ENCODE measurements at places on chromosomes 16 and 17.

DNA sequence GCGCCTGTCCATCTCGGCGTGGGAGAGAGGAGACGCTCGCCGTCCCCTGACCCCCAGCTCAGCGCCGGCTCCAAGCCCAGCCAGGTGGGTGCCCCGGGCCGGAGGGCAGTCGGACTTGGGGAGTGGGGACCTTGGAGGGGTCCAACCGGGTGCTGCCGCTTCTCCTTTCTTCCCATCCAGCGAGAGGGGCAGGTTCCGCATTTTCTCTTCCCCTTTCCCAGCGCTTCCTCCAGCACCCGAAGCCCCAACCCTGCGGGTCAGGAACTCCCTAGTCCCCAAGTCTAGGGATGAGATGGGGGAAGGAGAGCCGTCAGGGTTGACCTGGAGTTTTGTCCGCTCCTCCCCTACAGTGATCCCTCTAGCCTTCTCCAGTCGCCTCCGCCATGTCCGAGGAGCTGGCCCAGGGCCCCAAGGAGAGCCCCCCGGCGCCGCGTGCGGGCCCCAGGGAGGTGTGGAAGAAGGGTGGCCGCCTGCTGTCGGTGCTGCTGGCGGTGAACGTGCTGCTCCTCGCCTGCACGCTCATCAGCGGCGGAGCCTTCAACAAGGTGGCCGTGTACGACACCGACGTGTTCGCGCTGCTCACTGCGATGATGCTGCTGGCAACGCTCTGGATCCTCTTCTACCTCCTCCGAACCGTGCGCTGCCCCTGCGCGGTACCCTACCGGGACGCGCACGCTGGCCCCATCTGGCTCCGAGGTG is at the start of gene OTOP2:
Gene OTOP2, plus strand, starts transcription at position 24 of the 699 bp plus-strand sequence. Its CDS starts 360 bp downstream, at position 384.
- no peak for DNase-seq

- DNase-seq = no peak
Measured at GRCh38 chr17:77111934-77112296, 28.9 kb upstream of the SEC14L1 start.

- no peak for DNase-seq
Measured at GRCh38 chr16:16945207-16945606, 525.6 kb downstream of the XYLT1 start.

GRCh38 chr16:65376601-65377000 is 254.7 kb upstream of the CDH11 start:
- no peak for DNase-seq

GRCh38 chr17:79046197-79046915 is 22.4 kb downstream of the C1QTNF1 start:
- DNase-seq = no peak

DNA sequence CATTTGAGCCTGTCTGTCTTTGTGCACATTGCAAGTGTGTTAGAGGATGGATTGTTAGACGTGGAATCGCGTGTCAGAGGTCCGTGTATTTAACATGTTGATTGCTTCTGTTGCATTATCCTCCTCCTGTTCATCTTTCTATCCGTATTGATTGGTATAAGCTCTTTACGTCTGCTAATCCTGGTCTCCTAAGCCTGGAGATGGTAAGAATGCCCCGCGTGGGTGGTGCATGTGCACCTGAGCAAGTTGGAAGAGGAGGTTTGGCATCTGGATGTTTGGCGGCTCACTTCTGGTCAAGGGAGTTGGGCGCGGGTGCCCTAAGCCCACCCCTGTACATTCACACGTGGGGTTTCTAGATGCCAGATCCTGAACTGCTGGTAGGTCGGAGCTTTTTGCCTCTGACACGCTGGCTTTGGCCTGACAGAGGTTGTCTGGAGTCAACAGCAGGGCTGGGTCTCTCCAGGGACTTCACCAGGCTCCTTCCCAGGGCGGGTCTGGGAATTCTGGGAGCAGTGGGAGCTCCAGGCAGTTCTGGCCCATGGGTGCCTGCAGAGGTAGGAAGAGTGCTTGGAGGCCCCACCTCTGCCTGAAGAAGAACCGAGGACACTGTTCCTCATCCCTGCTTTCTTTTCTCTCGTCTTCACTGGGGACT is 107.3 kb downstream of the OR1D5 start:
- DNase-seq = no peak

GRCh38 chr16:61323456-61323855 is 712.8 kb downstream of the CDH8 start:
- DNase-seq = no peak

DNA sequence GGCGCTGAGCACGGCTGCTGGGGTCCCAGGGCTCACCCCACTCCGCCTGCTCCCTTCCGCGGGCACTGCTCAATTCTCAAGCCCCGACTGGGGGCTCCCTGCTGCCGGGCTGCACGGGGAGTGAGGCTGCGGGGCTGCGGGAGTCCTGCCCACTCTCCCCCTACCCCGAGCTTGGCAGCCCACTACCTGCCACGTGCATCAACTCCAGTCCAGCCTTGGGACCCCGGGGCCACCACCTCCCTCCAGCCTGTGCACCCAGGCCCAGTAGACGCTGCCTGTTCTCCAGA is 43.3 kb upstream of the SSTR5 start:
- no peak for DNase-seq

- peak; percentile 82 for DNase-seq
Measured at GRCh38 chr17:10697092-10698081, at the start of the genes ADPRM and SCO1. Gene ADPRM (plus strand): TSS chr17:10697594. CDS start chr17:10704927, 7,333 bp downstream. Gene SCO1 (minus strand): TSS chr17:10697533. CDS start chr17:10697507, 26 bp downstream.

GRCh38 chr16:11734025-11734652 is 8.5 kb downstream of the TXNDC11 start:
- DNase-seq = no peak

GRCh38 chr17:73315471-73315870 is 3.7 kb upstream of the CDC42EP4 start:
- DNase-seq = no peak

- no peak for DNase-seq
Measured at GRCh38 chr17:74393346-74393942, 26.1 kb downstream of the GPR142 start.

DNA sequence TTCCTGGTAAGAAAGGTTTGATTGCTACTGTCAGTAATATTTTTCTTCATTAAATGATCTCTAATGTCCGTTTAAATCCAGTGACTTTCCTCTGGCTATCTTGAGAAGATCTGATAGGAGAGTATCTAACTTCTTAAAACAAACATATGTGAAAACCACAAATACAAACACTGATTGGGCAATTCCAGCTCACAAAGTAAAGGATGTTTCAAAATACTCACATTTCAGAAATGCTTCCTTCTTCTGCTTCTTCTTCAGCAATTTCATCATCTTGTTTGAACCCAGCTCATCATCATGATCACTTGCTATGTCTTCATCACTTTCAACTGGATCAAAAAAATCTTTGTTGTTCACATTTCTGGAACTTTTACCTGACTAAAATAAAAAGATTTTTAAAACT is 64.3 kb upstream of the RBL2 start:
- no peak for DNase-seq

GRCh38 chr16:220021-220420 is 9.2 kb downstream of the LUC7L start:
- DNase-seq = no peak

DNA sequence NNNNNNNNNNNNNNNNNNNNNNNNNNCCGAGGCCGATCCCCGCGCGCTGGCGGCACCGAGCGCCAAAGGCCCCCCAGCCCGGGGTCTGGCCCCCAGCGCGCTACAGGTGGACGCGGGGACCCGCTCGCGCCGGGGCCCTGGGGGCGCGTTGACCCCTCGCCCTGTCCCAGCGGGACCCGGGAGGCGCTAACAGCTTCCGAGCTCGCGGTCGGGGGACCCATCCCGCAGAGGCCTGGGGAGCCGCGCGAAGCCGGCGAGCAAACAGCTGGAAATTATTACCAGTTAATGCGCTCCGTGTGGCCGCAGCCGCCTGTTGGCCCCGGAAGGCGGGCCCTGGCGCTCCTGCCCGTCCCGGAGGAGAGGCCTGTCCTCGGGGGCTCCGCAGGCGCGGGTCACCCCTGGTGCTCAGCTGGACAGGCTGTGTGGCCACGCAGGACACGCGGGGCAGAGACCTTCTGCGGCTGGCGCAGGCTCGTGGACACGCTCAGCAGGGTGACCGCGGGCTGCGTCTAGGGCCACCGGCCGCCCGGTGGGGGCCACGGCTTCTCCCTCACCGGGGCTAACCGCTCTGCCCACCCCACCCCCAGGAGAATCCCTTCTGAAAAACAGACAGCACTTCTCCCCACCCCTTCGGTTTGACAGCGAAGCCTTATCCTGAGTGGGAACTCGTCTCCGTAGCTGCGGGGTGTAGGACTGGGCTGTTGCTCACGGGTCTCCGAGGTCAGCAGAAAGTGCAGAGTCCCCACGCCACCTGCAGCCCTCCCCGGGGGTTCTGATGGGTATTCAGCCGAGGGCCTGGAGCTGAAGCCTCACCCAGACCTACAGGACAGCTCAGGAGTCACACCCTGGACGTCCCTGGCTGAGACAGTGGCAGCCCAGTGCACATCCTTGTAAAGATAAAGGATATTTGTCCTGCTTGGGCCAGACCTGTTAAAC is 138.7 kb upstream of the RPH3AL start:
- peak; percentile 38 for DNase-seq

GRCh38 chr17:78307887-78308638 is 51.8 kb downstream of the SOCS3 start:
- DNase-seq = no peak

DNA sequence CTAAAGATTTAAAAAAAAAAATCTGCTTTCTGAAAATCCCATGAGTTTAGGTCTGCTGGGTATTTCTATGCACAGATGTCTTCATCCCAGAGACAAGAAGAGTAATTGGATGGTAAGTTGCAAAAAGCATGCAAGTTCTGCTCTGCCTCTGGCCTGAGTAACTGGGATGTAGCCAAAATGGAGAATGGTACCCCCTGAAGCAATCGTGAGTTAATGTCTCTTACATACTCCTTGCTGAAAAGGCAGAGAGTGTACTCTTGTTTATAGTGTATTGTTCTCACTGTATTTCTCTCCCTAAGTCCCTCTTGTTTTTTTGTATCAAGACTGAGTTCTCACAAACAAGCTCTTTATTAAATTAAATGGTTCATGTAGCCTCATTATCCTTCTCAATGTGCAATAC is 259.0 kb downstream of the IRX3 start:
- DNase-seq = no peak

DNA sequence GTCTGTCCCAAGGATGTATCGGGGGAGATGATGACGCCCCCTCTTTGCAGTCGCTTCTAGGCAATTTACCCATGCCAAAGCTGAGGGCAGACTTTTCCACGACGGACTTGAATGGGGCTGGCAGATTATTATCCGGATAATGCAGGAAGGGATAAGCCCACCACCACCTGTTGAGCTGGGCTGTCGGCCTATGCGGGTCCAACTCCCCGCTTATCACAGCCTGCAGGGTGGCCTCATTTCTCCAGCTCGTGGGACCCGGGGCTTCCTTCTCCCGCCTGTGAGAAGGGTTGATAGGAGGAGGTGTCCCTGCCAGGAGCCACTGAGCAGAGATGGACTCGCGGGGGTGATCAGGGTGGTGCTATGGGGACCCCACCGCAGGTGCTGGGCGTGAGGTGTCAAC is 559 bp downstream of the CACNG5 start:
- no peak for DNase-seq

GRCh38 chr17:31266042-31266441 is 31.0 kb downstream of the OMG start:
- no peak for DNase-seq

- DNase-seq = peak; percentile 66
Measured at GRCh38 chr16:700684-701584, 4.7 kb downstream of the FBXL16 start.

DNA sequence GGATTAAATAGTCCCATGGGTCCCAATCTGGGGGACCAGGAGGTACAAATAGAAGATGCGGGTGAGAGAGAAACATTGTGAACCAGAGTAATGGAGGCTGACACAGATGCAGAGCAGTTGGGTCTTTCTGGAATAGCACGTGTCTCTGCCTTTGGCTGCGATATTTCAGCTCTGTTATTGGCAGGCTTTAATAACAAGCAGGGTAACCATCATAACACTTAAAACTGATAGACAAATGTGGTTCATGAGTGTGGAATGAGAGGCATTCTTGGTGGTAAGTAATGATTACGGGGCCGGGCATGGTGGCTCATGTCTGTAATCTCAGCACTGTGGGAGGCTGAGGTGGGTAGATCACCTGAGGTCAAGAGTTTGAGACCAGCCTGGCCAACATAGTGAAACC is 110.3 kb downstream of the SNX29 start:
- no peak for DNase-seq

DNA sequence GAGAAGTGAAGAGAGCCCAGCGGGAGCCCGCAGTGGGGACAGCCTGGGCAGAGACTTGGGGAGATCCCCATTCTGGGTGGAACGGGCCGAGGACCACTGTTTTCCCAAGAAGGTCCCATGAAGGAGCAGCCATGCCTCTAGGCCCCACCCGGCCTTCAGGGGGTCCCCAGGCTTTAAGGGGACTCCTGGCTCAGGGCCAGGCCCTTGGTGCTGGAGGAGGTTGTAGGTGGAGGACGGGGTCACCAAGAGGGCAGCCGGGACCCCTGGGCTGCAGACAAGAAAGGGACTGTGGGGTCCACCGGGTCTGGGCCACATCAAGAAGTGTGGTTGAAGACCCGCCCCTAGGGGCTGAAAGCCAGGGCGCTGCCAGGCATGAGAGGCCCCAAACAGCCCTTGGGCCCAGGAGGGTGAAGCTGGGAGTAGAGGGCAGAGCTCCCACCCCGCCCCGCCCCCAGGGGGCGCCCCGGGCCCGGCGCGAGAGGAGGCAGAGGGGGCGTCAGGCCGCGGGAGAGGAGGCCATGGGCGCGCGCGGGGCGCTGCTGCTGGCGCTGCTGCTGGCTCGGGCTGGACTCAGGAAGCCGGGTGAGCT is at the start of gene PRSS21:
Gene PRSS21, plus strand, starts transcription at position 487 of the 589 bp plus-strand sequence. Its CDS starts 32 bp downstream, at position 519.
- DNase-seq = no peak

- no peak for DNase-seq
Measured at GRCh38 chr17:46783031-46783593, 35.4 kb downstream of the WNT3 start.

- DNase-seq = no peak
Measured at GRCh38 chr17:50466371-50467113, 2.1 kb downstream of the CHAD start.

GRCh38 chr16:89034971-89035668 is 58.1 kb upstream of the CBFA2T3 start:
- no peak for DNase-seq

GRCh38 chr17:64439956-64440355 is 9.0 kb upstream of the MILR1 start:
- DNase-seq = no peak

DNA sequence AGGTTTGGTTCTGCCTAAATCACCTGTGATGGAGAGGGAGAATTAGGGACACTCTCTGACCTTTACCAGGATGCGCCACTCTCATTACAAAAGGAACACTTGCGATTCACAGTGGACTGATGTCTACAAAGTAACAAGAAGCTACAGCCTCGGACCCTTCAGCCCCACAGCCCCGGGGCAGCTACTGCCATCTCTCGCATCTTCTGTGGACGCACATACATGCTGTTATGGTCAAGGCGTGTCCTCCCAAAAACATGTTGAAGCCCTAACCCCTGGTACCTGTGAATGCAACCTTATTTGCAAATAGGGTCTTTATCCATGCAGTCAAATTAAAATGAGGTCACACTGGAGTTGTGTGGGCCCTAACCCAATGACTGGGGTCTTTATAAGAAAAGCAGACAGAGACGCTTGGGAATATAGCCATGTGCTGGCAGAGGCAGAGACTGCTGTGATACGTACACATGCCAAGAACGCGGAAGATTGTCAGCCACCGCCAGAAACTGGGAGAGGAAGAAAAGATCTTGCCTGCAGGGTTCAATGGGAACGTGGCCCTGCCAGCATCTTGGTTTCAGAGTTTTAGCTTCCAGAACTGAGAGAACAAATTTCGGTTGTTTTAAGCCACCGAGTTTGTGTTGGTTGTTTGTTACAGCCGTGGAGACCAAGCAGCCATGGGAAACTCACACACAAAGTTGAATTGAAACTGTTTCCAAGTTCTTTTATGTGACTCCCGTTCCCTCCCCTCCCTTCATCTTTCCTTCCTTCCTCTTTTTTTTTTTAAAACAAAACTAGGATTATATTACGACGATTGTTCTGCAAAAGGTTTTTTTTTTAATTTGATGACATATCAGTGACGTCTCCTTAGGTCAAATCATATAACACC is 23.1 kb downstream of the ATP2C2 start:
- no peak for DNase-seq

Measured in HAP-1 (cell line).